ENCODE measurements at places on chromosomes 2 and 18.
A peak's percentile ranks its signal among the peaks of the same experiment; 100 is the strongest.

DNA sequence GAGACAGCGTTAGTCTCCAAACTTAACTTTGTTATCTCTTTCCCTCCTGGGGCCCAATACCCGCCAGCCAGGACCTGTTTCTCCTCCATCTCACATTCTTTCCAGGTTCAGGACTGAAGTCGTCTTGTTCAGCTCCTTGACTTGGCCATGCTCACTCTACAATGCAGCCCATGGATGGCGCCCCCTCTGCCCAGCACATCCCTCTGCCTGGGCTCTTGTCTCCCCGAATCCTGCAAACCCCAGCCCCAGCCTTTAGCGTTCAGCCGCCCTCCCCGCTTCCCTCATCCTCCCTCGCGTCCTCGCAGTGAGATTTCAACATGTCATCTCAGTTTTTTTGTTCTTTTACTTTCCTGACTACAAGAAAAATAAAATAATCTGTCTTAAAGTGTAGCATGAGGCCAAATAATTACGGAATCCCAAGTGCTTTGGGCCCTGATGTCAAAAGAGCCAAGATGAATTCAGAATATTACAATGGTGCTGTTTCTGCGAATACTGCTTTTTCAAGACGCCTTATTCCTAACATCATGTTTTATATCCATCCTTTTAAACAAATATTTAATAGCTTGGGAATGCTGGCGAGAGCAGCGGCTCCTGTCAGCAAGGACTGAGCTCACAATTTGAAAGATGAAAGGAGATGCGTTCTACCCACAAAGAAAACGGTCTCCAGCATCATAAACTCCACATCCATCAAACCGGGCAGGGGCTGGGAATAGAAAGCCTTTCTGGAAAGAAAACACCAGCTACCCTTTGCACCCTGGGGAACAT lies 1.0 kb downstream of the FAM178B start:
- peak; percentile 27 for DNase-seq

GRCh38 chr2:212549463-212549862 lies 10.9 kb upstream of the ERBB4 start:
- DNase-seq = no peak

DNA sequence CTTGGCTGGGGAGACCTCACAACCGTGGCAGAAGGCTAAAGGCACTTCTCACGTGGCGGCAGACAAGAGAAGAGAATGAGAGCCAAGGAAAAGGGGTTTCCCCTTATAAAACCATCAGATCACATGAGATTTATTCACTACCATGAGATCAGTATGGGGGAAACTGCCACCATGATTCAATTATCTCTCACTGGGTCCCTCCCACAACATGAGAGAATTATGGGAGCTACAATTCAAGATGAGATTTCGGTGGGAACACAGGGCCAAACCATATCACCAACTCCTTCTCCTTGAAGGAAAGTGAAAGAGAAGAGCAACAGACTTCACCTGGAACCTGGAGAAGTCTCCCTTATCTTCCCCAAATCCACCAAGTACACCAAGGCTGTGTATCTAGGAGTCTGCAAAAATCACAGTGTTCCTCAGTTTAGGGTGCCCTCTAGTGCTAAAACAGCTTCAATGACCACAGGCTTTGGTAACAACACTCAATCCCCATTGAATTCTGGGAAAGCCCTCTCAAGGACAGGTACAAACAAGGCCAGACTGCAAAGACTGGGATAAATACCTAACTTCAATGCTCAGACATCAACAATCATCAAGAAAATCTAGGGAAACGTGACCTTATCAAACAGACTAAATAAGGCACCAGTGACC lies 148.8 kb upstream of the SRD5A2 start:
- DNase-seq = no peak

- no peak for DNase-seq
Measured at GRCh38 chr18:3236470-3236869, 11.1 kb upstream of the MYL12A start.

DNA sequence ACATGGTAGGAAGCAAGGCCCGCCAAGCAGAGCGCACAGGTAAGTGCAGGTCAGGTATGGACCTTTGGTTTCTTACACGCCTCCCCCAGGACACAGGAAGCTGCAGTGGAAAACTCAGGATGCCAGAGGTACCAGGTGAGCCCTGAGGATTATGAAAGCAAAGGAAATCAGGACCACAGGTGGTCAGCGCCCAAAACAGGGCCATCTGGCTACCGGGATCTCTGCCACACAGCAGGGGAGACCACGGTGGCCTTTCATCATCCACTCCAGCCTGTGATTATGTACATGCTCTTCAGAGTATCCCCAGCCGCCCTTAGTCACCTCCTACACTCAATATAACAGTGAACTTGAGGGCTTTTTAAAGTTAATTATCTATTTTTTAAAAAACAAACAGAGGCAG lies 125.5 kb upstream of the EPC2 start:
- no peak for DNase-seq

DNA sequence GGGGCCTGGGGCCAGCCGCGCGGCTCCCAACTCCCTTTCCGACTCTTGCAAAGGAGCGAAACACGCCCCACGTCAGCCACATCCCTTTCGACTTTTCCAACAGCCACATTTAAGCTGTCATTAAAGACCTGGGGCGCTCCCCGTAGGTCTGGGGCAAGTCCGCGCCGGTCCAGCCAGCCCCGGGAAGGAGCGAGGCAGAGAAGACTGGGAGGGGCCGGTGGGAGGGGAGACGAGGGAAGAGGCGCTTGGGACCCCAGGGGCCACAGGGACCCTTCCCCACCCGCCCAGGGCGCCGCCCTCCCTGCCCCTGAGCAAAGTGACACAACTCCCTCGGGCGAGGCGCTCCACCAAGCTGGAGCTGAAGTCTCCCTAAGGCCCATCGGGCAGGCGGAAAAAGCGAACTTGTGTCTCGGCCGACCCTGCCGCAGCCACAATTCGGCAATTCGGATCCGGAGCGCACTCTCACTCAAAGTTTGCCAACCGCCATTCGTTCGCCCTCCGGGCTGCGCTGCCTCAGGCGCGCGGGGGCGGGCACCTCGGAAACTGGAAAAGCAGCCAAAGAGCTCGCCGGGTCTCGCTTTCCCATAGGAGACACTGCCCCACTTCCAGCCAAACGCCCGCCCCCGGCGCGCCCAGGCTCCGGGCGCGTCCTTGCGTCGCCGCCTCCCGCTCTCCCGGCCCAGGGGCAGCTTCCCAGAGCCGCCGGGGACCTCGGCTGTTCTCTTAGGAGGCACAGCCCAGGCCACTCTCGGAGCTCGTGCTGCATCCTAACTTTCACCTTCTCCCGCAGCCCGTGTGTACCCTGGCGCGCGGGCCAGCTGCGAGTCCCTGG lies 1.1 kb upstream of the KCTD1 start:
- peak; percentile 80 for DNase-seq

DNA sequence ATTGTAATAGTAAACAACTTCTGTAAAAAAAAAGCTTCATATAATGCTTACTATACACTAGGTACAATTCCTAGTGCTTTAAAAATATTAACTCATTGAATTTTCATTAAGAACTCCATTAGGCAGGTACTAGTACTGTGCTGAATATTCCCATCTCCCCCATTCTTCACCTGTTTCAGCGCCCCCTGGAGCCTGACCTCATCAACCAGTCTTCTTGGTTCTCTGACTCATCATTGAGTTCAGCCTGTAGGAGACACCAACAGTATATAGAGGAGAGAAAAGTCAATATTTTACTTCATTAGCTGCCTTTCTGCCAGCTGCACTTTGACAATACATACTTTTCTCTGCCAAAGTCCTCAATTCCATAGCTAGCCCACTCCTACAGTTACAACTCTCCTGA lies 1009.9 kb upstream of the KLHL29 start:
- DNase-seq = no peak

DNA sequence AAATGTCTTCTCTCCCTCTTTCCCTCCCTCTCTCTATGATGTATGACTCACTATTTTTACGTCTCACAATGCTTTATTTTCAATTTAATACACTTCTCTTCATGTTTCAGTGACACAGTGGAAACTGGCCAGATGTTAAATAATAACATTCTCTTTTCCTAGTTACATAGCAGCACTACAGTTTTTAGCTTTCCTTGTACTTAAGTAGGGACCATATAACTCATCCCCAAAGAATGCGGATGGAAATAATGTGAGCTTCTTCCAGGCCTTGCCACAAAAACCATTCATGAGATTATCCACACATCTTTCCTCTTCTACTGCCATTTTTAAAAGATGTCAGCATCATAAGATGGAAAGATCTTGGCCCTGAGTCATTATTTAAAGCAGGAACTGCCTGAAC lies 789.4 kb downstream of the LRP1B start:
- DNase-seq = no peak

- DNase-seq = no peak
Measured at GRCh38 chr2:96260387-96261260, 5.2 kb downstream of the TMEM127 start.
